ENCODE measurements at places on chromosomes 6 and 20. TPM values are rescaled to one million over a fixed set of nuclear protein-coding genes. Genes with fewer than 3 reads are reported as not detected.

TRIM31 gene
- total RNA-seq = not detected

PHACTR1 gene
- total RNA-seq = 30.7 TPM

BTNL2 gene
- not detected for total RNA-seq

DNA sequence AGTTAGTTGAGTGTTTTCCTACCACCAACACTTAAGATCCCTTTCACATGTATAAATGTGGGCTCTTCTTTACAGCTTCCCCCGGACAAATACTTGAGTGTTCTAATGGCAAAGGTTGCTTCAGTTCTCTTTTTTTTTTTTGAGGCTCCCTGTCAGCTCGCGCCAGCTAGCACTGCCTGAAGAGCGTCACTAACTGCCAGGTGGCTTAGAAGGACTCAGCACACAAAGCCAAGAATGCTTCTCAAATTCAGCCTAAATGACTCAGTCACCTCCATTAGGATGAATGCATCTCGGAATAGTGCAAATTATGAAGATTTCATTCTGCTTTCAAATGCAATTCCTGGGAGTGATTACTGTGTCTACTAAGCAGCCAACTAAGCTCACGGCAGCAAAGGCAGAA lies 150.7 kb upstream of the BTBD3 start:
- H3K4me1 ChIP-seq = peaks cover 5% of the 10 kb centered on the region
- DNase-seq = no peak
- no peak overlapping the region for H3K27ac ChIP-seq

DNA sequence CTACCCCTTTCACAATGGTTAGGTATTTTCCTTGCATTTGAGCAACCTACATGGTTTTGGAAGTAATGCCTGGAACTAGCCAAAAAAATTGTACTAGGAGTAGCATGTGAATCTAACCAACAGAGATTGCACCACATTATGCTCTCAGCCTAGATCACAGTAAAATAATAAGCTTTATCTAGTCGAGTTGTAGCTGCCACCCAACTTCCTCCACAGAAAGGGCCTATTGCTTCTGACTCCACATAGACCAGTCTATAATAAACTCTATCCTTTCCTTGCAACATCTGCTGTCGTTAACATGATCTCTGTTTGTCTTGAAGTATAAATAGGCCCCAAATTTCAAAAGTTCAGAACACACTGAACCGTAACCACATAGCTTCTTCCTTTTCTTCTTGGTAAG lies 375.5 kb downstream of the PKHD1 start:
- DNase-seq = no peak
- H3K36me3 ChIP-seq = no peaks in the 10 kb centered on the region
- no peaks in the 10 kb centered on the region for H3K27me3 ChIP-seq
- H3K4me1 ChIP-seq = no peaks in the 10 kb centered on the region
